OCI-M1 (cell line): ENCODE measurements at places on chromosomes 1 and 21.
A peak's percentile ranks its signal among the peaks of the same experiment; 100 is the strongest.

- DNase-seq = peak; percentile 89
These were observed 28.4 kb upstream of the FHAD1 start for GRCh38 chr1:15218287-15219279.

DNA sequence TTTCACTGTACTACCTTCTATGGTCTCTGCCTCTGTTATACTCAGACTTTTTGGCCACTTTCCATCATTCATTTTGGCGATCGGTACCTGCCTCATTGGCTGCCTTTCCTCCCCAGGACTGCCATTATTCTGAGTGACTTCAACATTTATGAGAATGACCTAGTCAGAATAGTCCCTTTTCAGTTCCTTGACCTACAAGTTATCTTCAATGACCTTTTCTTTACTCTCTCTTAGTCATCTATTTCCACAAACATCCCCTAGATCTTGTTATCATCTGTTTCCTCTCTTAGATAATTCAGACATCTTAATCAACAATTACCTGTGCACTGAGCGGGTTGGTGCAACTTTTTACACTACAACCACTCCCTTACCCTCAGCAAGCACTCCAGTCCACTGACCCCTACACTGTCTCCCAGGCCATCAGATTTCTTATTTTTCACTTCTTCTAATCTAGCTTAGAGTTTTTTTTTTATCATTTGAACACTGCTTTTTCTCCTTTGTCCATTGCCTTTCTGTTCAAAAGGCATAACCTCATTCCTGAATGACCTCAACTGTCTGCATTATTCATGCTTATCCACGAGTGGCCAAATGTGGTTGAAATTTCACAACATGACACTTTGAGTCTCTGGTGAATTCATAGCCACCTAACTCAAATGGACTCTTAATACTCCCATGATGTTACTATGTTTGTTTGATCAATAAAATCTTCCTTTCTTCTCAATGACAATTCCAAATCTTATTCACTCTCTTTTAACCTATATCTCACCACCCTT, 112.7 kb downstream of the HMCN1 start:
- DNase-seq = no peak

GRCh38 chr1:241330619-241331327, 26.2 kb downstream of the RGS7 start:
- no peak for DNase-seq

DNA sequence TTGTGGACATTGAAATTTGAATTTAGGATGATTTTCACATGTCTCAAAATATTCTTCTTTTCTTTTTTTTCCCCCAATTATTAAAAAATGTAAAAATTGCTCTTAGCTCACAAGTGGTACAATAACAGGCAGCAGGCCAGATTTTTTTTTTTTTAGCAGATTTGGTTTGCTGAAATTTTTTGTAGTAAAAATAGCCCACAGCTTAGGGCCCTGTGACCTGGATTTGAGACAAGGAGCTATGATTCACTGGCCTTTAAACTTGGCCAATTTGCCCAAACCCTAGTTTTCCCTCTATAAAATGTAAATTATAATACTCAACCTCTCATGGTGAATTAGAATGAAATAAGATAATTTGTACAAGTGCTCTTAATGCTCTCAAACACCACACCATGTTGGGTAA, 253.8 kb downstream of the DYRK1A start:
- no peak for DNase-seq

DNA sequence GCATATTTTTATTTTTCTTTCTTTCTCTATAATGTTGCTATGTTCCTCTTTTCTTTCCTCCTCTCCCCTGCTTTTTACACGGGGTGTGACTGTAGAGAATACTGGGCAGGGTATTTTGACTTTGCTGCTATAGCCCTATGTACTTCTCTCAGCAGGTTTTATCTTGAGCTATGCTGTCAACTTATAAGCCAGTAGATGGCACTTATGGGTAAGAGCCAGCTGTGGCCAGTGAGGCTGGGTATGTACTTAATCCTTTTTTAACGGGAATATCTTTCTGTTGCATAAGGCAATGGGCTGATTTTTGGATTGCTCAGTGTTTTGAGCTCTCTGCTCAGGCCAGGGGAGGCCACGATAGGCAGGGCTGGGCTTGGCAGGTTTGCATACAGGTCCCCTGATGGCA, 99.0 kb downstream of the KCNK2 start:
- peak; percentile 54 for DNase-seq

- no peak for DNase-seq
These were observed 204.9 kb upstream of the USP24 start for GRCh38 chr1:55420026-55420425.

DNA sequence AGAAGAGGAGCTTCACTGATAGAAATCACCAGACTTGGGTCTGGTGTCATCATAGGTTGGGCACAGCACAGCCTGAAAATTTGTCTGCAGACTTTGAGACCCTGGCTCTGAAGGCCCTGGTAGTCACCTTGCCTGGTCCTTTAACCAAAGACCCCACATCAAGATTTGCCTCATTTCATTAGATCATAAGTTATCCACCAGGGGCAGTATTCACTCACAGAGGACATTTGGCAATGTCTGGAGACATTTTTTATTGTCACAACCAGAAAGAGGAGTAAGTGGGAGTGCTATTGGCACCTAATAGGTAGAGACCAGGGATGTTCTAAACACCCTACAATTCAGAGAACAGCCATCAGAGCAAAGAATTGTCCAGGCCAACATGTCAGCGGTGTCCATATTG, 22.1 kb upstream of the PAX7 start:
- DNase-seq = no peak

DNA sequence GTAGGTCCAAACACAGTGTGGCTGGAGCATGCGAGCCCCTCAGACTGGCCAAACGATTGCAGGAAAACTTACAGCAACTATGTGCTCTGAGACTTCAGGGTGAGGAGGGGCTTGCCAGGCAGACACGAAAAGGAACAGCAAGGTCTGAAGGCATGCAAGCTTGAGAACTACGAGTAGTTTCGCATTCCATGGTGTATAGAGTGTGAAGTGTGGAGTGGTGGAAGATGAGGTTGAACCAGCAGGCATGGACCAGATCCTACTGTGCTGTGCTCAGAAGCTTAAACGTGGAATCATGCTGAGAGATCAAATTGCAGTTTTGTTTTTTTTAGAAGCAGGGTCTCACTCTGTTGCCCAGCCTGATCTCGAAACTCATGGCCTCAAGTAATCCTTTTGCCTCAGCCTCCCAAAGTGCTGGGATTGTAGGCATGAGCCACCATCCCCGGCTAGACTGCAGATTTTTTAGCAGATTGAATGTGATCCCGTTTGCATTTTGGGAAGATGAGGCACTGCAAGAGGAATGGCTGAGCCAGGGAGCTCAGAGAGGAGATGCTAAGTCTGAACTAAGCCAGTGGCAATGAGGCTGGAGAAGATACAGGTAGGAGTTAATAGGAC, 5.1 kb upstream of the TFAP2E start:
- DNase-seq = no peak

- no peak for DNase-seq
These were observed 33.5 kb downstream of the USH2A start for GRCh38 chr1:216389774-216390173.

DNA sequence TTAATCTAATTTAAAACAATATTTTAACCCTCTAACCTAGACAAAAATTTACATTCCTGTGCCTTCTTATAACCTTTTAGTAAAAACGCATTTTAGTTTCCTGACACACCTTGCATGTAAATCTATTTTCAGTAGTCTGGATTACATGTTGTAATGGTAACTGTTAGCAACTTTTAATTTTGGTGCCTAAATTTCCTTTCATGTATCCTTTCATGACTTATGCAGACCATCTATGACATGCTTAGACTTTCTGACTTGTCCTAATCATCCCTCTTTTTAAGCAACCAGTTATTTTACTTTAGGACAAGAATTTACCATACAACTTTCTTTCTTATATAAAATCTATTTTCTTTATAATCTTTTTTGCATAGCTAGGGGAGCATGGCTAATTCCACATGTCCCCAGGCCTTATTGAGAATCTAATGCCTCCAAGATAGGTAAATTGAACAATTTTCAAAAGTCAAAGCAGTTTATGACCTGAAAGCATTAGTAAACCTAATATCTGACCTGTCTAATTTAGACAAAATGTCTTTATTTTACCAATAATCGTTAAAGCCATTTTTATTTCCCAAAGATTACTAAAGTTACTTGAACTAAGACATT, 57.5 kb upstream of the IL12RB2 start:
- DNase-seq = peak; percentile 46

DNA sequence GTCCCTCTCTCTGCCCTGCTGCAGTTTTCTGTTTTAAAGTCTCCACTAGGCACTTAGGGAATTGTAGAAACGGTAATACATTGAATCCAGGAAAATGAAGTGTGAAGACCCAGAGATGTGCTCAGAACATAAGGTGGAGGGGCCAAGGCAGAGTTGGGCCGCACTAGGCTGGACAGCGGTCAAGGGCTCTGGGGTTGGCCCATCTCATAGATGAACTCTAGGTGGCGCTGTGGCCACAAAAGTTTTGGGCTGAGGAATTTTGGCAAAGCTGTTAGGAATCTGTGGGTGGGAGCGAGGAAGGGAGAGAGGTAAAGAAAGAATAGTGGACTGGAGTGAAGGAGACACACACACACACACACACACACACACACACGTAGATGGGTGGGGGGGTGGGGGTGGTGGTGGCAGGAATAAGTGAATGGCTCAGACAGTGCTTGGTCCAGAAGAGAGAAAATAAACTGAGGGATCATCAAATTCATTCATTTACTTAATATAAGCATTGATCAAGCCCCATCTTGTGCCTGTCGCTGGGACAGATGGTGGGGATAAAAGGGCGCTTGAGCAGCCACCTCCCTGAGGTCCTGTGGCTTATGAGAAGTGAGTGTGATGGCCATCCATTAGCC, 258.5 kb downstream of the TRABD2B start:
- DNase-seq = peak; percentile 34
